Left lobe of liver (tissue), 2 donors: ENCODE measurements at places on chromosomes 13 and 19.

DNA sequence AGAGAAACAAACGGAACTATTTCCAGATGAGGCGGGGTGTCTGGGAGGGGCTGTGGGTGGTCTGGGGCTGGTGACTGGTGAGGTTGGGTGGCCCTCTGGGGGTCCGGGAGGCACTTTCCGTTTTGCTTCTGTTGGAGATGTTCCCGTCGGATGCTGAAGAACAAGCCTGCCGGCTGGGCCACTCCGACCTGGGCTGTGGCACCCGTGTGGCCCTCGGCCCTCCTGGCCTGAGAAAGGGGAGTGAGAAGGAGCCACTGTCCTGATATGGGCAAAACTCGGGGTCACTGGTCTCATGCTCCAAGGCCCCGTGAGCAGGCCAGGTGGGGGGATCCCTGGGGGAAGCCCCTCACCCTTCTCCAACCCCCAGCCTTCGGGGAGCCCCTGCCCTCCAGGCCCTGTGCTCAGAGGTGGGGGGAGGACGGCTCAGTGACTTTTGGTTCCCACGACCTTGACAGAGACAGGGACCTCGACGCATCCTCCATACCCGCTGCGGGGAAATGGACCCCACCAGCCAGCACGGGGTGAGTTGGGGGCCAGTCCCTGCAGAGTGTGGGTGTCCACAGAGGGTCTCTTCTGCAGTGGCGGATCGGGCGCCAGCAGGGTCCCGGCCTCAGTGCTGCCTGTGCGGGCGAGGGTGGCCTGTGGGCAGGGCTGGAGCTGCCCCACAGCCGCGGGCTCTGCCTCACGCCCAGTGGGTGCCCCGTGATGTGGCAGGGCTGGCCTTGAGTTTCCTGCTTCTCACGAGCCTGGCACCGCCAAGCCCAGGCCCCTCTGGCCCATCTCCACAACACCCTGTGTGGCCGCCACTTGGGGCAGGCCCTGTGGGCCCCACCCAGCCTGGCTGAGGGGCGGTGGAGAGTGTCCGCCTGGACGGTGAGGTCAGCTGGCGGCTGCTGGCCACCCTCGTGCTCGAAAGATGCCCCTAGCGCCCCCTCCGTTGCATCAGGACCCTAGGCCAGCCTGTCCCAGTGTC, 4.4 kb upstream of the TBXA2R start:
- no peak for DNase-seq

GRCh38 chr19:30046522-30046921, 104.5 kb downstream of the URI1 start:
- DNase-seq, result no peak

DNA sequence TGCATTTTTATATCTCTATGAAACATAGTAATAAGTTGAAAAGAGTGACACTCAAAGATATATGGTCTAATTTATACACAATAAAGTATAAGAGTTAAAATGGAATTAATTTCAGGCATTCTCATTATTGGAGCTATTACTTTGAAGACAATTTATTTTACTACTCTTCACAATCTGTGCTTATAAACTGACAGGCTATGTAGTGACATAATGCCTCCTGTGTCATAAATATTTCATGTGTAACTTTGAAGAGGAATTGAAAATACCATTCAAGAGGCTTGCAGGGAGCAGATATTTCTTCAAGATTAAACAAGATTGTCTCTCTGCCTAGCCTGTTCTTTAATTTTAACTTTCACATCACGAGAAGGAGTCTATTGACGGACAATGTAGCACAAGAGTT, 1881.5 kb upstream of the PCDH20 start:
- no peak for DNase-seq

GRCh38 chr13:112118451-112119064, 51.6 kb downstream of the SOX1 start:
- no peak for DNase-seq

DNA sequence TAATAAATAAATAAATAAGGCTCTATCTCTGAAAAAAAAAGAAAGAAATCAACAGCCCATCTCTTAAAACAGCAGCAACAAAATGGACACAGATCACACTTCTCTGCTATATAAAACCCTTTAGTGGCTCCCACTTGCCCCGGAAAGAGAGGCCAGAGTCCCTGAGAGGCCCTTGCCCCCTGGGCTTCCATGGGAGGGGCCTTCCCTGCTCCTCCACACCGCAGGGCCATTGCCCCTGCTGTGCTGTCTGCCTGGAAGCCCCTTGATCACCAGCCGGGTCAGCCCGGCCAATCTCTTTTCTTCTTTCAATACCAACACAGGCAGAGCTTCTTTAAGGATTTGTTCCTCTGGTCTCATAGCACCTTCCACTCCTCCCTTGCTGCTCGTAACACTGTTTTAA, 171.1 kb downstream of the URI1 start:
- no peak for DNase-seq

GRCh38 chr13:102220681-102221228, 181.1 kb downstream of the FGF14 start:
- no peak for DNase-seq
